ENCODE measurements at places on chromosomes 11 and 22.
A peak's percentile ranks its signal among the peaks of the same experiment; 100 is the strongest.

DNA sequence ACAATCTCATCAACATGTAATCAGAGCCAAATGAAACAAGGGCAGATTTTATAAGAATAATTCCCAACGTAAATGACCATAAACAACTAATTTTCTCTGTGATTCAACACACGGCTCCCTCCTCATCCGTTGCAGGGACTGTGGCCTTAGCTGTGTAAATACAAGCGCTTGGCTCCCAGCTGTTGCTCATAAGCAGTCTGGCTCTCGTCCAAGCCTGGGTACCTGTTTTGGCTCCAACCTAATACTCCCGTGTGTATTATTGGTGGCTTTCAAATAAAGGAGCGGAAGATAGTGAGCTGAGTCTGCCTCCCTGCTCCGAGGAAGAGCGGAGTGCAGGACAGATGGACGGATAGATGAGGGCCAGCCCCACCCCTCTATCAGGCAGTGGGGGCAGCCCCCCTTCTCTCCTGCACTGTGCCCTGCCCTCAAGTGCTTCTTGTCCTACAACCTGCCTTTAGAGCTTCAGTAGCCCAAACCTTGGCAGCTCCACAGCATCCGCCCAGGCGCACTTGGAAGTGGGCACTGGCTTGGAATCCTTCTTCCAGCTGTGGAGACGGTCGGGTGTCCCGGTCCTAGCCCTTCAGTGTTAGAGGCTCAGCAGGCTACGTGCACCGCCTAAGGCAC is 670.9 kb downstream of the BRD1 start:
- no peak for DNase-seq

- DNase-seq, result no peak
Measured at GRCh38 chr11:134333312-134333711, 1.5 kb downstream of the GLB1L2 start.

DNA sequence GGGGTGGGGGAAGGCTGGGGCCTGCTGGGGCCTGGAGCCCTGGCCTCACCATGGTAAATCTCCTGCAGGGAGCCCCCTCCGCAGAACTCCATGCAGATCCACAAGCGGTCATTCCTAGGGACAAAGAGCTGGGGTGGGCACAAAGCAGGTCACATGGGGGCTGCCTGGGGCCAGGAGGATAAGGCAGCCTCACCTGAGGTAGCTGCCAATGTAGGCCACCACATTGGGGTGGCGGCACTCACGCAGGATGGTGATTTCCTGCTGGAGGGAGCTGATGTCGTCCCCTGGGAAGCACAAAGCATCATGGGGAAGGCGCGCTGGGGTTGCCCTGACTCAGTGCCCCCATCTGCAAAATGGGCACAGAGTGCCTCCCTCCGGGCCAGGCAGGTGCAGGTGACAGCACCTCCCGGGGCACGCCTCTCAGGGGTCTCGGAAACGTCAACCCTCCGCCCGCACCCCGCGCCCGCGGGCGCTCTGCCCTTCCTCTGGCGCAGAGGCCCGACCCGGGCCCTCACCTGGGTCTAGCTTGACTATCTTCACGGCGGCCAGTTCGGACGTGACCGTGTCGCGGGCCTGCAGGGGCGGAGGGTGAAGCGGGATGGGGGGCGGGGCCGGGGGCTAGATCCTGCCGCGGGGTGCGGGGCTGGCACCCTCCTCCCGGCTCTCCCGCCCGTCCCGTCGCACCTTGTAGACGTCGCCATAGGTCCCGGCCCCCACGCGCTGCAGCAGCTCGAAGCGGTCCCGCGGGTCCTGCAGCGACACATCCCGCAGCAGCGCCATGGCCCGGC is 450 bp downstream of the MAP4K2 start:
- no peak for DNase-seq

GRCh38 chr11:294780-295179 is 4.5 kb downstream of the IFITM5 start:
- no peak for DNase-seq

GRCh38 chr11:4539603-4540219 is 5.3 kb upstream of the OR52M1 start:
- peak; percentile 38 for DNase-seq

DNA sequence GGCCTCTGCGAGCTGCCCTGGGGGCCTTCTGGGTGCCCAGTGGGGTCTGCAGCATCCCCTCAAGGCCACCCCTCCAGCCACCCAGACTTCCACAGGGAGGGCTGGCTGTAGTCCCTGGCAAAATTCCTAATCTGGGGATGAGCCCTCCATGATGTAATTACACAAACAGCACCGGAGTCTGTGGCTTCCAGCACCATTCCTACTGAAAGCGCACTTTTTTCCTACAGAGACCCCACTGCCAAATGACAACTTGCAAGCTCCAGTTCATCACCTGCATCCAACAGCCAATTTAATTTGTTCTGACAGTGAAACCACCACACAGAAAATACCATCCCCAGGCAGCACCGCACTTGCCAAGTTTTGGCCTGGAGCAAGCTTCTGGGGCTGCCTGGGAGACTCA is 70.4 kb downstream of the TRMU start:
- DNase-seq, result no peak

GRCh38 chr22:47408409-47408808 is 646.0 kb downstream of the TBC1D22A start:
- DNase-seq, result no peak

GRCh38 chr22:29470159-29470855 is 9.7 kb upstream of the NEFH start:
- DNase-seq, result peak; percentile 66

DNA sequence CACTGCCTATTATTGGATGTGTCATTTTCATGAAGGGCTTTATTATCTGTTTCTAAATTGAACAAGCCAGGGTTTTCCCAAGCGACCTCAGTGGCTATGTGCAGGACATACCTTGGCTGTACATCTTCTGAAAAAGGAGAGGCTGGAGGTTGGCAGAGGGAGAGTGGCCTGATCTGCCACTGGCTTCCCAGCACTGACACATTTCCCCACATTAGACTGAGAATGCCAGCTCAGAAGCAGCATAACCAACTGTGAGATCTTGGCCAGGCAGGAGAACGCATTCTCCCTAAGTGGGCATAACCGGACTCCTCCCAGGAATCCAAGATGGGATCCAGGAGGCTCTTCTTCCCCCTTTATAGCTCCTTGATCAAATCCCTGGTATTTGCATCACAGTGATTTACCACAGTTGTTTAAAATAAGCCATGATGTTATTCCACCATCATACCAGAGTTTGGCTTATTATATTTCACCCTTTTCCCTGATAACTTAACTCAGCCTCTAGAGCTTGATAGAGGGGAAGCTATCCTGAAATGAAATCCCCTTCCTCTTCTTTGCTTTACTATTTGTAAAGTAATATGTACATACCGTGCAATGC is 33.8 kb downstream of the AMOTL1 start:
- DNase-seq, result no peak

DNA sequence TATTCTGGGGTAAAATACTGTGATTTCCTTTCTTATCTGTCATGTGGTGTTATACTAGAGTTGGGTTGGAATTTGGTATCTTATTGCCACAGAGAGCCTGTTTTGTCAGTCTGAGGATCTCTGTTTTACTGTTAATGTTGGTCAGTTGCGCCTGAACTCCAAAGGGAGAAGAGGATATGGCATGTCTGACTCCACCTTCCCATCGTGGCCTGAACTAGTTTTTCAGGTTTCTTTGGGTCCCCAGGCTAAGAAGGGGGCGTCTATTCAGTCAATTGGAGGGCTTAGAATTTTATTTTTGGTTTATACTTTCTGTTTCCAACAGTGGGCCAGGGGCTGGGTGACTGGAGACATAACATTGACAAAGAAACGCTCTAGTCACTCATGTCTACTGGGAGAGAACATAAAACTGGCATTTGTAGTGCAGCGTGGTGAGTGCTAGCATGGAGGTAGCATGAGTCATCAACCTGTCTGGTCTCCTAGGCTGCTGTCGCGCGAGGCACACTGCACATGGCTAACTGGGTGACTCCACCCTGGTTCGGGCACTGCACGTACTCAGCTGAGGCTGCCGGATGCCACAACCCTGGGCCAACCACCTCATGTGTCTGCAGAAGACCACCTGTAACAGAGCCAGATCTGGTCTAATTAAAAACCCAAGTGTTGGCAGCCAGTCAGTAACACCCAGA is 120.1 kb upstream of the OR9Q1 start:
- DNase-seq, result peak; percentile 81

GRCh38 chr22:32217465-32217864 is 12.6 kb upstream of the RFPL2 start:
- no peak for DNase-seq

DNA sequence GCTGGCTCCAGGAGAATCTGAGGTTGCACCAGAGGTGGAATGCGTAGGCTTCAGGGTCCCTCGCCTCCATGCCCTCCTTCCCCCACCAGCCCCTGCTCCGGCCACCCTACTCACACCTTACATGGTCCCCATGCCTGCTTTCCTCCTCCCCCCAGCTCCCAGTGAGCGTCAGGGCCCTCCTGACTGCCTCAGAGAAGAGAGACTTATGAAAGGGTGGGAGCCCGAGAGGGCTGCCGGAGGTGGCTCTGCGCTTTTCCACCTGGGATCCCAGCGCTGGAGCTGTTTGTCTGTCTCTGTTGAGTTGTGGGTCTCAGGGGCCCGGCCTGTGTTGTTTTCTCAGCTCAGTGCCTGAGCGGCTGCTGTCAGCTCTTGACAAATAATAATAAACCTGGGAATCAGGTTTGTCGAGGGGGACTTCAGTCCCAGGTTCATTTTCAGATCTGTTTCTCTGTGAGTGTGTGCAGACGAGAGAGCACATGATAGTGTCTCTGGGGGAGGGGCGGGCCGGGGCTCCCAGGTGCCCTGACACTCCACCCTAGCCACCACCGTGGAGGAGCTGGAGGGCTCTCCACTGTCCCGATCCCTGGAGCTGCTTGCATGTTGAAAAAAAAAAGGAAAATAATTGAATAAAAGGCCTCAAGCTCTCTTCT is 153.7 kb downstream of the FEZ1 start:
- DNase-seq, result no peak

GRCh38 chr22:50547263-50547985 is 1.7 kb downstream of the KLHDC7B start:
- DNase-seq, result no peak

- DNase-seq, result no peak
Measured at GRCh38 chr11:81829976-81830375, 903.7 kb downstream of the FAM181B start.

- peak; percentile 24 for DNase-seq
Measured at GRCh38 chr11:92845805-92846204, 123.6 kb upstream of the MTNR1B start.

DNA sequence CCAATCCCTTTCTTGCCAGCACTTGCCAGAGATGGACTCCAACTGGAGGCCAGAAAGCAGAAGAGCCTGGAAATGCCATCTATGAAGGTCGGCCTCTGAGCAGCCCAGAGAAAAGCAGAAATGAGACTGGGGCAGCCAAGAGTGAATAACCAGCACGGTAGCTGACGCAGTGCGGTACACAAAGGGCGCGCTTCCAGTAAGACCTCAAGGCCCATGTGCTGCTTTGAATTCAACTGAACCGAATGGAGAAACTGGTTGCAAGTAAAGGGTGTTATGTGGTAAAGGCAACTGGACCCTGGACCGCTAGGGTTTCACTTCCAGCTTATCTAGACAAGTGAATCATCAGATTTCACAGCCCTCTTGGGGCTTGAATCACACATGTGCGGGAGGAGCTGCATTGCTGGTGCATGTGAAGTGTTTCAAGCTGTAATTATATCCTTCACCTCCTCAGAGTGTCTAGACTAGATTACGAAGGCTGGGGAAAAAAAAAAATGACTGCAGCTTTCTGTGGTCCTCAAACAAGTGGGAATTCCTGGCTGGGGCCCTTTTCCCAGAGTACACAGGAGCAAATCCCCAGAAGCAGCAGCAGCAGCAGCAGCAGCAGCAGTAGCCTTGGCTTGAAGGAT is 128.9 kb downstream of the CCDC34 start:
- peak; percentile 25 for DNase-seq

GRCh38 chr11:76587820-76588454 is 82.6 kb downstream of the LRRC32 start:
- no peak for DNase-seq

GRCh38 chr11:73281201-73281741 is 9.1 kb downstream of the P2RY6 start:
- DNase-seq, result no peak

DNA sequence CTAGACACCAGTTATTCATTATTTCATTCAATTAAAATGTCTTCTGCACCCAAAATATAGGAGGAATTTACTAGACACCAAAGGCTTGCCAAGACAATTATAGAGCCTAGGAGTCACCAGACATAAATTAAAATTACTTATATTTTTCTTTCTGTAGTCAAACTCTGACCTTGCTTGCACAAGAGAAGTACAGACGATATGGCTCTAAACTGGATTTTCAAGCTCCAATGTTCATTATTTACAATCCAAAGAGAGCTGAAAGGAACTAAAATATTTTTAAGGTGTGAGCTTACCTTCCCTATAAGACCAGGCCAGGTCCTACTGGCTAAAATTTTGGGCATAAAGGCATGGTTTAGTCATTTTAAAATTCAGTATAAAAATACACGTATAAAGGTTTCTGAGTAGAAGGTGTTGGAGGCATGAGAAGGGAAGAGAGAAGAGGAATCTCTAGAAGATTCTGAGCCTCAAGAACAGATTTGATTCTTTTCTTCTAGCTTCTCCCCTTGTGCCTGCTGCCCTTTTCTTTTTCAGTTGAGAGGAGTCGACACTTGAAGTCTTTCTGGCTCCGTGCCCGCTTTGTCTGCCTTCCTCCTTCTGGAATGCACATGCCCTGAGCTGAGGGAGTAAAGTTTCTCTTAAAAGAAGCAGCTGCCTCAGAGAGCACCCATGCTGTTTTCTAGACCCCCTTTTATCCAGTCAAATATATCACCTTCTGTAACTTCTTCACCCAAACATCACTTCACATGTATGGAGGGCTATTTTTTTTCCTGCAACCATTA is 13.5 kb downstream of the C11orf97 start:
- no peak for DNase-seq

Measured in RWPE1 (cell line).